Activated naive CD4-positive, alpha-beta T cell treated with Interleukin-2 at 50 U/mL for 16 hours (primary cell): ENCODE measurements at places on chromosomes 16 and 17.

GRCh38 chr17:45063198-45063597, 2.1 kb downstream of the NMT1 start:
- no peak for DNase-seq

GRCh38 chr17:76726231-76726775, at the start of gene JMJD6:
Gene JMJD6, minus strand, starts transcription at chr17:76726606. Its CDS starts 131 bp downstream, at chr17:76726475.
- DNase-seq: peak; percentile 96

GRCh38 chr16:89633064-89633631, 19.7 kb downstream of the DPEP1 start:
- no peak for DNase-seq

GRCh38 chr17:855569-855968, 73.4 kb downstream of the MRM3 start:
- no peak for DNase-seq

DNA sequence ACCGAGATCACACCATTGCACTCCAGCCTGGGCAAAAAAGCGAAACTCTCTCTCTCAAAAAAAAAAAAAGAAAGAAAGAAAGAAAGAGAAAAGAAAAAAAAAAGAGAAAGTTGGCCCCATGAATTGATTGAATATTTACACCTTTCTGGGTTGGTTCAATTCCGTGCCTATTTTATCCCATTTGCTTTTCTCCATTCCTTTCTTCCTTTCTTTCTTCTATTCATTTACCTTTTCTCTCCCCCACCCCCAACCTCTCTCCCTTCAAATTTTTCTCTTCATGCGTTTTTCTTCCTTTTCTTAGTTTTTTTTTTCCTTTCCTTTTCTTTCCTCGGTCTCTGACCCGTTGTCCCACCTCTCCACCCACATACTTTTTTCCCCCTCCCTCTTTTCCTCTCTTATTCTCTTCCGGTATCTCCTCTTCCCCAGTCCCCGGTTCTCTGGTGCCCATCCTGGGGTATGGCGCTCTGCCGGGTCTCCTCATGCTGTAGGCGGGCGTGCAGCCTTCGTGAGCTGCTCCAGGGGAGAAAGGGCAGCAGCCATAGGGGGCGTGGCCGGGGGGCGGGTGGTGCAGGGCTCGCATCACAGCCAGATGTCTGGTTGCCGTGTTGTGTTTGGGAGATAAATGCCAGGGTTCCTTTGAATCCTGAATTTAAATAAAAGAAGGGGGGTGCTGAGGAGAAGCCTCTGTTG, 5.3 kb upstream of the COL1A1 start:
- DNase-seq: peak; percentile 18

GRCh38 chr16:81096715-81097208, 567 bp upstream of the GCSH start:
- no peak for DNase-seq

DNA sequence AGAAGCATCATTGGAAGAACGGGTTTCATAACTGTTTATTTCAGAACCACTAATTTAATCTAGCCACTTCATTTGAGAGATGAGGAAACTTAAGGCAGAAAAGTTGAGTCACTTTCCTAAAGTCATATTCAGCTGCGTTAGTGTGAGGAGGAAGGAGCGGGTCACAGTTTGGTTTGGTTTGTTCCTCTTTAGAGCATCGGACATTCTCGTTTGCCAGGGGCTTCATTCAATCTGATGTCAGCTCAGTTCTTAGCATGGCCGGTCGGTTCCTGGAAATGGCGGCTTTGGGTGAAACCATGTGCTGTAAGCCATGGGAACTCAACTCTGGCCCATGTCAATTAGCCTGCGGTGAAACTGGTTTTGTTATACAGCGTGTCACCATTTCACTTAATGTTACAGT, 186.5 kb downstream of the LGALS9B start:
- no peak for DNase-seq

DNA sequence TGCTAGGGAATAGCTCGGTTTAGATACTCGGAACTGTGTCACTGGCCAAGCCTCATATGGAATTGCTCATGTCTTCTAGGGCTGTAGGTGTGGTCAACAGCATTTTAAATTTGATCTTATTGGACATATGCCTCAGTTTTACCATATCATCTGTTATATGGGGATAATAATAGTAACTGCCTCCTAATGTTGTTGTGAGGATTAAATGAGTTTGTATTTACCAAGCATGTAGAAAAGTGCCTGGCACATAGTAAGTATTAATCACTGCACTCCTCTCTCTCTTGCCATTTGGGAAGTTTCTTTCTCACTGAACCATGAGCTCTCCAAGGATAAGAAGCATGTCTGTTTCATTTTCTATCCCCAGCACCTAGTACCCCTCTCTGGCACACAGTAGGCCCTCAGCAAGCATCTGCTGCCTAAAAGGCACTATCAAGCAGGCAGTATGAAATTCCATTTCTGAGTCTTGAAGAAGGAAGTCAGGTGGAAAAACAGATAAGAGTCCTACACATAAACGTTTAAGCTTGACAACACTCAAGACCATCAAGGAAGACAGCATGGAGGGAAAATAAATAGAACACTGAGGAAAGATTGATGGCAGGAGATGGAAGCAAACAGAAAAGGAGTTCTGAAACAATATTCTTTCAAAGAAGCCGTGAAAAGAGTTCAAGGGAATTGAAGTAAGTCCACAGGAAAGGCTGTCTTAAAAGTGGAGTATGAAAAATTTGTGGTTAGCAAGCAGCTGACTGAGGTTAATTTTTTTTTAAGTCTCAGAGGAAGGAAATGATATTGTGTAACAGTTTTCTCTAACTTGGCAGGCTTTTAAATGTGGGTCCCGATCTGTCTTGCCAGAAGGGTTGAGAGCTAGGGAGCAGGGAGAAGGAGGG, 2.2 kb upstream of the ATP6V0A1 start:
- DNase-seq: no peak

GRCh38 chr17:51901242-51901641, 257.3 kb downstream of the CA10 start:
- DNase-seq: no peak

GRCh38 chr17:47270946-47271705, 17.5 kb downstream of the ITGB3 start:
- no peak for DNase-seq

DNA sequence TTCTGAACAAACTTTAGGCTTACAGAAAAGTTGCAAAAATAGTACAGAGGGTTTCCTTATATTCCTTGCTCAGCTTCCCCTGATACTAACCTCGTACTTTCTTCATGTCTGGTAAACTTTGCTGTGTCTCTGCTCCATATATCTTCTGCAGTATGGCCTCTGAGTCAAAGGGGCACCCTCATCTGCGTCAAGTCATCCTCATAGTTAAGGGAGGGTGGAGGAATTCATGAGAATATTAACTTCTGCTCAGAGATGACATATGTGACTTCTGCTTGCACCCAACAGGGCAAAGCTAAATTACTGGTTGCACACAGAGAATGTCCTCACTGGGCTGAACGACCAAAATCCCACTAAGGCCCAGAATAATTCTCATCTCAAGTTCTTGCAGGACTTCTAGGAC, 4.3 kb upstream of the CCL7 start:
- no peak for DNase-seq

DNA sequence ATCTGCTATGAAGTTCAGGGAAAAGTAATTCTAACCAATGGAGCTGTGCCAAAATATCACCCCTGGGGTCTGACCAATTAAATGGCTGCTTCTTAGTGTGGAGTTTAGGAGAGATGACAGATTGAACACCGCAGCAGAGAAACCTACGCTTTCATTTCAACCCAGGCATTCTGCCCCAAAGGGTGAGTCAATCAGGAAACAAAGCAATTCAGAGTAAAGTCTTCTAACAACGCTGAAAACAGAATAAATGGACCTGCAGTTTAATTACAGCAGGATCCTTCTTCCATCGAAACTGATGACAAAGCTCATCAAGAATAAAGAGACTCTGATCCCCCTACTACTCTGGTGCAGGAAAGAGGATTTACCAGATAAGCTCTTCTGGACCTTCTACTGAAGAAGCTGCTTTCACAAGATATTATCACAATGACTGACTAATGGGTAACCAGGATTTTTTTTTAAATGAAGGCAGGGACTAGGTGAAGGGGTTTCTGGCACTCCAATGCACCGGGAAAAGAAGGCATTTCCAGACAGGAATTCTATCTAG, 16.7 kb downstream of the RFFL start:
- peak; percentile 68 for DNase-seq
